ENCODE measurements at places on chromosomes 5 and 9.

DNA sequence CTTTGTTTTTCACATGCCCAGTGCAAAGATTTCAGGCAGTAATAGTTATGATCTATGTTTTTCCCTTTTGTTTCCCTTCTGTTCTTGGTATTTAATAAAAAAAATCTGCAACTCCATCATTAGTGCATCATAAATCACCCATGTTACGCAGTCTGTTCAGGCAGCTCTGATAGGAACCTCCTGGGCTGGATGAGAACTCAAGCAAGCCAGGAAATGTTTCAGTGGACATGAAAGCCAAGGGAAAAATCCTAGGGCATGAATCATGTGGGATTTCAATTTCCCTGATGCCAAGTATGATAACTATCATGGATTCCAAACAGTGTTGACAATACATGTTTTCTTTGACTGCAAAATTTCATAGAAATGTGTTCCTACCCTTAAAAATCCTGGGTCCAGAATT is 119.7 kb upstream of the TARS1 start:
- no peak for DNase-seq

DNA sequence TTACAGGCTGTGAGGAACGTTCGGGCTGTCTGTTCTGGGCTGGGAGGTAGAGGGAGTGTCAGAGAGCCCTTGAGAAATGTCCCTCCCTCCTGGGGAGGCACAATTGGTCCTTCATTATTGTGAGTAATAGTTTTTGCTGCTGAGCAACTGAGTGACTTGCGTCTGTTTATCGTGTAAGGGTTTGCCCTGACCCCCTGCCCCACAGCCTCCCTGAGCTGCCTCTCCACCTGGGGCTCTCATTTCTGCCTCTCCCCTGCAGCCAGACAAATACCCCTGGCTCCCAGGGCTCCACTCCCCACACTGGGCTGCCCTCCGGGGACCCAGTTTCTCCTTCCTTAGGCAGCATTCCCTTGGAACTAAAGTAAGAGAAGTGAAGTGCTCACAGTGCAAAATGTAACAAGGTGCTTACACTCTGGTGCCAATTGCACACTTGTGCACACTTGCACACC is 174.9 kb upstream of the MVB12B start:
- peak; percentile 52 for DNase-seq

- no peak for DNase-seq
Observed at GRCh38 chr9:33012328-33013069, 11.1 kb upstream of the APTX start.

GRCh38 chr5:111453747-111454146 is 58.6 kb downstream of the STARD4 start:
- no peak for DNase-seq

DNA sequence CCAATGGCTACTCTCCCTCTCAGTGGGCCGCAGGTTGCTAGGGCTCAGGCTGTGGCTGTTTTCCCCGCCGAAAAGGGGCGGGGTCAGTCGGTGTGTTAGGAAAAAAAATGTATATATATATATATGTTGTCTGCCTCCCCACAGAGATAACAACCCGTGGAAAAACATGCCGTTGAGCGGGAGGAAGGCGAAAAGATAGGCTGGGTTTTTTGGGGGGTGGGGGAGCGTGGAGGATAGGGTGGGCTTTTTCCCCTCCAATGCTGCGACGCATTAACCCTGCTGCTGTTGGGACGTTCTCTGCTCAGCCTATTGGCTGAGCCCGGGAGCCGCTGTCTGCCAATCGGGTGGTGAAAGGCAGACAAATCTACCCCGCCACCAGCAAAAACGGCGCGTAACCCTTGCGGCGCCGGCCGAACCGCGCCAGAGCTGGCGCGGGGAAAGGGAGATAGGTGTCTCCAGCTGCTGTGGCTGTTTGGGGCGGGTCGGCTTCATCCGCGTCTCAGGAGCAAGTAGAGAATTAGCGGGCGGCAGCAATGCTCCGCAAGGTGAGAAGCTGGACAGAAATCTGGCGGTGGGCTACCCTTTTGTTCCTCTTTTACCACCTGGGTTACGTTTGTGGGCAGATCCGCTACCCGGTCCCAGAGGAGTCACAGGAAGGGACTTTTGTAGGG is at the start of gene PCDHGC4:
TSS of gene PCDHGC4 (plus strand) at position 390 of the 671 bp plus-strand sequence. CDS start at position 534, 144 bp downstream.
- peak; percentile 54 for DNase-seq
